ENCODE measurements at places on chromosomes 2 and 18.

- DNase-seq, result no peak
Observed at GRCh38 chr2:207768168-207768865, 1.4 kb downstream of the FZD5 start.

GRCh38 chr2:46349115-46349547, 51.9 kb downstream of the EPAS1 start:
- no peak for DNase-seq

DNA sequence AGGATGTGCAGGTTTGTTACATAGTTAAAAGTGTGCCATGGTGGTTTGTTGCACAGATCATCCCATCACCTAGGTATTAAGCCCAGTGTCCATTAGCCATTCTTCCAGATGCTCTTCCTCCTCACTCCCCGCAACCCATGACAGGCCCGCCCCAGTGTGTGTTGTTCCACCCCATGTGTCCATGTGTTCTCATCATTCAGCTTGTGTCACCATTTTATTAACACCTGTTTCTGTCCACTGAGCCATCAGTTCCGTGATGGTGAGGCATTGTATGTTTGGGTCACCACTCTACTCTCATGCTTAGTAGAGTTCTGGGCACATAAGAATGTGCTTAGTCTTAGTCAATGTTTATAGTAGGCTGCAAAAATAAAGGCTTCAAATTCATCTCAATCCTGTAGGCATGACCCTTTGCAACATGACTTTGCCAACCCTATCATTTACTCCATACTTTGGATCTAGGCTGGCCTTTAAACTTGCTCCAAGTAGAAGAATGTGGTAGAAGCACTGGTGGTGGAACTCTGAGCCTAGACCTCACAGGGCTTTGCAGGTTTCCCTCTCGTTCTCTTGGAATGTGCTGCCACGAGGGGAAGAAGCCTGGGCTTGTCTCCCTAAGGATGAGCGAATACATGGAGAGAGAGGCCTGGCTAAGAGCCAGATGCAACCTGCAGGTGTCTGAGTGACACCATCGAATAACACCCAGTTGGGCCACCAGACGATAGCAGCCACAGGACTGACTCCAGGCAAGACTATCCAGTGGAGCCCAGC, 161.5 kb downstream of the NAPG start:
- no peak for DNase-seq

- DNase-seq, result no peak
Observed at GRCh38 chr2:166184789-166185188, 57.0 kb upstream of the SCN1A start.

GRCh38 chr2:202022755-202023154, 10.9 kb upstream of the FZD7 start:
- no peak for DNase-seq

- no peak for DNase-seq
Observed at GRCh38 chr2:100041946-100042345, 100.4 kb downstream of the AFF3 start.

GRCh38 chr2:24702800-24703199, 90.4 kb downstream of the PTRHD1 start:
- DNase-seq, result no peak

GRCh38 chr2:172437419-172438341, 10.3 kb downstream of the ITGA6 start:
- no peak for DNase-seq

GRCh38 chr2:10220045-10220901, 82.4 kb upstream of the HPCAL1 start:
- no peak for DNase-seq

GRCh38 chr2:240463274-240463865, 27.9 kb downstream of the GPC1 start:
- DNase-seq, result no peak

DNA sequence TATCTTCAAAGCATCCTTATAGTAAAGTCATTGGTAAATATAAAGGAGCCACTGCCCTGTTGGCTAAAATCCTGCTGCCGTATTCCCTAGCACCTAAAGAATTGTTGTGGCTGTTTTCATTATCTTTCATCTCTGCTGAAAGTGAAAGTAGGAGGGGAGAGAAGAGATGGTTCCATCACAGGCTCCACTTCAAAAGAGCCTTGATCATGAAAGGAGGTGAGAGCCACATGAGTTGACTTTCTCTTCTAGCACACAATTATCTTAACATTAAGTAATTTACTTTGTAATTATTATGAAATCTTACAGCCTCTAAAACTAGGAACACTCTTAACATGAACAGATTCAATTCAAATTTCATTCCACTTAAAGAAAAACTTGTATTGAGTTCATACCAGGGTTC, 1050.9 kb upstream of the LRRTM1 start:
- no peak for DNase-seq

DNA sequence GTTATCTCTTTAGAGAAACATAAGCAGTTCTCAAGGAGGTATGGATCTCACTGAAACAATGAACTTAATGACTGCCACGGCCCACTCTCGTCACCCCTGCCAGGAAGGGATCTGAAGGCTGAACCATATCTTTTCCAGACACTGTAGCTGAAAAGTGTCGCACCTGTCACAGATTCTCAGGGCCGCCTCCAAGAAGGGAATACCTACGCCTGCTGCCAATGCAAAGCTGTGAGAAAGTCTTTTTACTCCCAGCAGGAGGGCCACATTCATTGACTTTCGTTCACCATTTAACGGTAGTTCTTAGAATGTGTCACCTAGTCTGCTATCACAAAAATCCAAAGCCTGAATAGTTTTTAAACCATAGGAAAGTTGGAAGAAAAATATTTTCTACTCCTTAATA, 66.7 kb upstream of the SH3BP4 start:
- DNase-seq, result no peak

GRCh38 chr2:206728277-206729199, 10.3 kb upstream of the DYTN start:
- no peak for DNase-seq

DNA sequence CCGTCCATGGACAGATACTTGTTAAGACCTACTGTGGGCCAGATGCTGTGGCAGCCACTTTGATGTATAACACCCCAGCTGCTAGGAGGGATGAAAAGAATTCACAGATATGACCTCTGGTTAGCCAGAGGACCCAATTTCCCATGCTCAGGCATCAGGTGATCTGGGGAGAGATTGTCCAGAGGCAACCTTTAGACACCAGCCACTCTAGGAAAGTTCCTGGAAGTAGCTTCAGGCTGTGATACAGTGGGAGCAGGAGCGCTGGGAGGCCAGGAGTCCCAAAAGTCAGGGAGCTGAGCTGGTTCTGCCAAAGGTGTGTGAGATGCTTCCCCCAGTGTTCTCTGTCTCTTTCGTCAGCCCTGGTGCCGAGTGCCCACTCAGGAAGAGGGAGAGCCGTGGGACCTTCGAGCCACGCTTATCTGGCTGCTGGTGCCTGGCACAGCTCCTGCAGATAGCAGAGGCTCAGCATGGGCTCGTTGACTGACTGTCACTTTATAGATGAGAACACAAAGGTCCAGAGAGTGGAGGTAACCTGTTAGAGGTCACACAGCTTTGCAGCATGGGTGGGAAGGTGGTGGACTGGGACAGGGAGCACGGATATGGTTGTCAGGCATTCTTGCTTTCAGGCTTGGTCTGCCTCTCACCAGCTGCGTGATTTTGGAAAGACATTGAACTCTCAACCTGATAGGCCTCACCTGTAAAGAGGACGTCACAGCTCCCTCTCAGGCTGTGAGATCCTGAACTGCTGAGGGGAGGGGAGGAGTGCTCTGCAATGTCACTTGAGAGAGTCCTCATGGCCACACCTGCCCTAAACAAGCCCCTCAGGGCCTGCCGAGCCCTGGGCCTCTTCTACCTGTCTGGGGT, 7.8 kb upstream of the RALB start:
- DNase-seq, result no peak

DNA sequence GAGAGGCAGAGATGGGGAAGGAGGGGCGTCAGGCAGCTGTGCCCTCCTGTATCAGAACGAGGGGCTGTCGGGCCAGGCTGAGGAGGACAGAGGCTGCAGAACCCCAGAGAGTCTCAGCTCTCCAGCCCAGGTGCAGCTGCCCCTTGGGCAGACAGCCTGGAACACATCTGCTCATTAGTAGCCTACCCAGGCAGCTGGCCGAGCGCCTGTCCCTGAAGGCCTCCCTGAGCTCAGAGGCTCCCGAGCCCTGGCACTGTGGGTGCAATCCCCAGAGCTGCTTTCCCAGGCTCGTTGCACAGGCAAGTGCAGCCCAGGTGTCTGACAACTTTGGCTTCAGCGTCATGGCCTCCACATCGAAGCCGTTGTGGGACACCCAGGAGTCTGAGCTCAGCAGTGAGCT, 13.1 kb upstream of the TMEM185B start:
- no peak for DNase-seq

GRCh38 chr2:183078163-183078463, 434 bp upstream of the DUSP19 start:
- DNase-seq, result no peak

DNA sequence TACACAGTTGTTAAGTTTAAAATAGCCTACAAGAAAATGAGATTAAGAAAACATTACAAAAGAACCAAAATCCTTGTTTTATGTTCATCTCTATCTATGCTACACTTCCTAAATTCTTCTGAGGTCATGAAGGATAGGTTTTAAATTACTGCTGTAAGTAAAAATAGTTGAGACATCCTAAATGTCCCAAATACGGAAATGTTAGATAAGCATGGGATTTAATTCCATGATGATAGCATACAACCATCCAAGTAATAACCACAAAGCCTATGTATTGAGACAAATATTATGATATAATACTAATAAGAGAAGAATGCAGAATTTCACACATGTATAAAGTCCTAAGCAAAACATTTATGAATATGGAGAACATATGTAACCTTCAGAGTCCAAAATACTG, 34.1 kb downstream of the PIEZO2 start:
- no peak for DNase-seq

DNA sequence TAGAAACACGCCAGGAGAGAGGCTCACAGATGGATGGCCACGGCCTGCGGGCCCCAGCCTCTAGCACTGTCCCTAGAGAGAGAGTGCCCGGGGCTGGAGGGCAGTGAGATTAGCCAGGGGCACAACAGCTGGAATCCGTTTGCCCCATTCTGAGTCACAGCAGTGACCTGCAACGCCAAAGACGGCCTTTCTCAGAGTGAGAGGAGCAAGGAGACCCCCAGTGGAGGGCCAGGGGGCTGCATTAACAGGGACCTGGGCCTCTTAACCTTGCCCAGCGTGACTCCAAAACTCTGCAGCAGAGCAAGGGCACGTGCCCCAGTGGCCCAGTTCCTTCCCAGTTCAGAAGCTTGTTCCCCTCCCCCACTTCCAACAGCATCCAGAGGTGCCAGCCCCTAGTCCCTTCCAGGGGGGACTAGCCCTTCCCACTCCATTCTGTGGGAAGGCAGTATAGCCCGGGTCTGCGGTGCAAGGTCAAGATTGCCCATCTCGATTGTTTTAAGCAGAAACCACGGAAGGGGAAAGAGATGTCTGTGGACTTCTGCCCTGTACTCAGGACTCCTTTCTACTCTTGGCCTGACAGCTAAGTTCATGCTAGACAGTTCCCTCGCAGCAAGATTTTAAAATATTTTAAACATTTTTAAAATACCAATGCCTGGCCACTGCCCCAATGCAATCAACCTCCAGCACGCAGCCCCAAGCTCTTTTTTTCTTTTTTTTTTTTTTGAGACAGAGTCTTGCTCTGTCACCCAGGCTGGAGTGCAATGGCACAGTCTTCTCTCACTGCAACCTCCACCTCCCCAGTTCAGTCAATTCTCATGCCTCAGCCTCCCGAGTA, 50.9 kb upstream of the BIN1 start:
- no peak for DNase-seq

DNA sequence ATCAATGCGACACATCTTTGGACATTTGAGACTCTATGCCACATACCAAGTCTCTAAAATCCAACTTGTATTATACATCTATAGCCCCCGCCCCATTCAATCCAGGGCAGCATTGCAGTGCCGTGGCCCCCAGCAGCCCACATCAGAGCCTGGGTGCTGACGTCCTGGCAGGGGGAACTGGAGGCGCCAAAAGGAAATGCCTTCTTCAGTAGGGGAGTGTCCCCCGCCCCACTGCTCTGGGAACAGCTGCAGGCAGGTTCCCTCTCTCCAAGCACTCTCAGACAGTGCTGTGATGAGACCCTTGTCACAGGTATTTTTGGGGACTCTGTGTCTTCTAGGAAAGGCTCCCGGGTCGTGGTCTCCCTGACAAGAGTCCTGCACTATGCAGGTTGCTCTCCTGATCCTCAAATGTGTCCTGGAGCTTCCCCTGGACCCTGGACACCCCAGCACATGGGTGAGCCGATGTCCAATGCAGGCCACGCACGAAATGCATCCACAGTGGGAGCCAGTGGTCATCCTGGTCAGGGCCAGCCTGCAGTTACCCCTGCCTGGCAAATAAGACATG, 188.7 kb downstream of the RTP5 start:
- no peak for DNase-seq

DNA sequence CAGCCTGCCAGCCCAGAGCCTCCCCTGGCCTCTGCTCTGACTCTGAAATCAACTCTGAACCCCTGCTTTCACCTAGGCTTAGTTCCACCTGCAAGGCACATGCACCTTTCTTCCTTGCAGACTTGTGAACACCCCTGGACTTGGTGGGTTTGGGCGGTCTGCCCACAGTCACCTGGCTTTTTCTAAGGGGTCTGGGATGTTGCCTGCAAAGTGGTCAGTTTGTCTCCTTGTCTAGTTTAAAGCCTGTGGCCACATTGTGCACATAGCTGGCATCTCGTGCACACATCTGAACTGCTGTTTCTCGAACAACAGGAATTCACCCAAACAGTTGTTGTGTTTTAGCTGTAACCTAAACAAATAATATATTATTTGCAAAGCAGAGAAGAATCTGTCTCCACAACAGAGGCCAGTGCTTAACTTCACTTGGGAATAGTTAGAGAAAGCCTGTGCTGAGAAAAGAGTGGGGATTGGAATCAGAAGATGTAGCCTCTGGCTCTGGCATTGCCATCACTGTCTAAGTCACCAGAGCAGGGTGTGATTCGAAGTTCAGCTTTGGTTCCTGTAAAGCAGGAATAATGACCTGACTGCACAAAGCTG, 108.5 kb downstream of the TMEM18 start:
- no peak for DNase-seq

- no peak for DNase-seq
Observed at GRCh38 chr2:119849838-119850565, 90.3 kb downstream of the PTPN4 start.

DNA sequence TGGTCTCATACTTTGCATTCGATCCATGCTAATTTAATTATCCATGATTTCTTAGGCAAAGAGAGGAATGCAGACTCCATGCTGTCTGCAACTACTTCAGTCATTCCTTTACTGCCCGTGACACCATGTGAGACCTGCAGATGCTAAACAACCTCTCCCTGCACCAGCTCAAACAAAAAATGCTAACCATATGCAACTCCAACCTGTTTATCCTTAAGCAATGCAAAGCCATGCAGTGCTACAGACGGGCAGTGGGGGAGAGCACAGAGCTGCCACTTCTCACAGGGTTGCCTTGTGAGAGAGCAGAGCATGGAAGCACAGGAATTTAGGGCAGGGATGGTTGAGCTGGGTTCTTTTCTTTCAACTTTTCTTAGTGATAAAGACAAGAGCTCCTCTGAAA, 74.9 kb upstream of the KLHL14 start:
- DNase-seq, result no peak
